ENCODE measurements at places on chromosomes 4 and X.

DNA sequence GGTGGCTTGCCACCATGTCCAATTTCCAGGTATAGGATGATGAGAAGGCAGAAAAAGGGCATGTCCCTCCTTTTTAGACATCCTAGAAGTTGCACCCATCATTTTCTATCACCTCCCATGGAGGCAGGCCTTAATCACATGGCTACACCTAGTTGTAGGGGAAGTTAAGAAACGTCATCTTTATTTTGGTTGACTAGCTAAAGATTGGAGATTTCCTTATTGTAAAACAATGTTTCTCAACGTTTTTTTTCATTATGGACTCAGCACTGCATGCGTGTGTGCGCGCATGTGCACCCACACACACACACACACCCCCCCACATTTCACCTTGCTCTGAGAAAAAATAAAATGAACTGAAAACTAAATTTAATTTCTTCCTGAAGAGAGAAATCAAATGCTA lies 2.0 kb upstream of the CXCL9 start:
- DNase-seq, result no peak

DNA sequence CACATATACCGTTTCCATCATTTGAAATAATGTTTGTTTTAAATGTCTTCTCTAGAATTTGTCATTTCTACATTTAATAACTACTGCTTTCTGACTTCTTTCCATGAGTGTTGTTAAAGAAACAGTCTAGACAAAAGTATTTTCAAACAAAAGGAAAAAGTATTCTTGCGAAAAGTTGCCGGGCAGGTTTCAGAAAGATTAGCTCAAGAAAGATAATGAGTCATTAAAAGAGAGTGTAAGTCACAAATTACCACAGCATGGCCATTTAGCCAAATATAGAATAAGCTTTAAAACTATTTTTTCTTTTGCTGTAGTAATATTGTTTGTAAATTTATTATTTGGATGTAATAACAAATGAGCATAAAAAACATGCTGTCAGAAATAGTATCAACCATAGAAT lies 493.0 kb downstream of the TLL1 start:
- no peak for DNase-seq

DNA sequence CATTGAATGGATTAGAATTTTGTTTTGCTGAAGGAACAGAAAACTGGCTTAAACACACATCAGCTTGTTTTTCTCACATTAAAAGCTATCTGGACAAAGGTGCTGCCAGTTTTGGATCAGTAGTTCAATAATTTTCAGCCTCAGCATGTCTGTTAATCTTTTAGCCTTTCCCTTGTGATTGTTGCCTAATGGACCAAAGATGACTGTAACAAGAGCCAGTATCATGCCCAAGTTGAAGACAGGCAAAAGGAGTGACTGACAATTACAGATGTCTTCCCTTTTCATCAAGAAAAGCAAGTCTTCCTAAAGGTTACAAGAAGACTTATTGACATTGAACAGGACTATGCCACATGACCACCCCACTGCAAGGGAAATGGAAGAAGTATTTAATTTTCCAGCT lies 419.7 kb downstream of the MAPK10 start:
- no peak for DNase-seq

GRCh38 chr4:158873795-158874401 lies 105.1 kb downstream of the FNIP2 start:
- peak; percentile 22 for DNase-seq

DNA sequence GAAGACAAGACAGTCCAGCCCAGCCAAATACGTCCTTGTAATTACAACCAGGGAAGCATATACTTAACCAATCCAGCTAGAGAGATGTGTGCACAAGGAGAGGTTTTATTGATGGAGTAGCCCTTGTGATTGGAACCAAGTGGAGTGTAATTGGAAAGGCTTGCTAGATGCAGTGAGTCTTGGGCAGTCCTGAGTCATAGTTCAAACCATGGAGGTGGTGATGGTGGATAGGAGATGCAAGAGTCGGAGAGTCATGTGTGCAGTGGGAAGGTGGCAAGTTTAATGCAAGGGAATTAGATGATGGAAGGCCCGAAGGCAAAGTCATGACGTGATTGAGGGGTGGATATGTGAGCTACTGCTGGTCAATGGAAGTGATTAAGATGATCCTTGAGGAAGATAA lies 63.7 kb downstream of the PHEX start:
- DNase-seq, result no peak

- no peak for DNase-seq
Measured at GRCh38 chr4:150501009-150501727, 80.8 kb upstream of the MAB21L2 start.
